Spleen (tissue), 13 donors: ENCODE measurements at places on chromosomes 7 and 10. TPM values are rescaled to one million over a fixed set of nuclear protein-coding genes. Genes with fewer than 3 reads are reported as not detected.

Gene SLC4A2
- 58.9 TPM for total RNA-seq

Gene TIAL1
- total RNA-seq: 112 TPM

Gene DHX32
- 23.8 TPM for total RNA-seq

Gene CCL26
- not detected for total RNA-seq

Gene CTAGE6
- 2.4 TPM for total RNA-seq

Gene LEP
- total RNA-seq: not detected

Gene OPN1SW
- total RNA-seq: not detected

Gene WEE2
- not detected for total RNA-seq

Gene IL6
- total RNA-seq: 3.7 TPM

Gene CDC14C
- total RNA-seq: not detected

Gene GPR85
- 9.1 TPM for total RNA-seq

DNA sequence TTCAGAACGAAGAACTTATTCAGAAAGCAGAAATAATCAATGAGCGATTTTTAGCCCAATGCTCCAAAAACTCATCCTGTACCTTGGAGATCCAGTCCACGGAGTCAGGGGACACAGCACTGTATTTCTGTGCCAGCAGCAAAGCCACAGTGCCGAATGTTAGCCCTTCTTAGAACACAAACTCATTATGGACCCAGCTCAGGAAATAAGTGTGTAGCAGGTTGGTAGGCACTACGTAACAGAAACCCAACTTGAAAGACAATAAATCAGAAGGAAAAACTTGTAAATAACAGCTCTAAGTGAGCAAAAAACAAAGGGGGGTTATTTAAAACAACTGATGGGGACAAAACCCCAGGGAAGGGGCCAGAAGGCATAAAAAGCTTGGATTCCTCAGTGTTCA is 112.0 kb upstream of the PRSS1 start:
- no peak for DNase-seq

- DNase-seq: no peak
These were observed 73.8 kb downstream of the IQUB start for GRCh38 chr7:123460616-123461015.

DNA sequence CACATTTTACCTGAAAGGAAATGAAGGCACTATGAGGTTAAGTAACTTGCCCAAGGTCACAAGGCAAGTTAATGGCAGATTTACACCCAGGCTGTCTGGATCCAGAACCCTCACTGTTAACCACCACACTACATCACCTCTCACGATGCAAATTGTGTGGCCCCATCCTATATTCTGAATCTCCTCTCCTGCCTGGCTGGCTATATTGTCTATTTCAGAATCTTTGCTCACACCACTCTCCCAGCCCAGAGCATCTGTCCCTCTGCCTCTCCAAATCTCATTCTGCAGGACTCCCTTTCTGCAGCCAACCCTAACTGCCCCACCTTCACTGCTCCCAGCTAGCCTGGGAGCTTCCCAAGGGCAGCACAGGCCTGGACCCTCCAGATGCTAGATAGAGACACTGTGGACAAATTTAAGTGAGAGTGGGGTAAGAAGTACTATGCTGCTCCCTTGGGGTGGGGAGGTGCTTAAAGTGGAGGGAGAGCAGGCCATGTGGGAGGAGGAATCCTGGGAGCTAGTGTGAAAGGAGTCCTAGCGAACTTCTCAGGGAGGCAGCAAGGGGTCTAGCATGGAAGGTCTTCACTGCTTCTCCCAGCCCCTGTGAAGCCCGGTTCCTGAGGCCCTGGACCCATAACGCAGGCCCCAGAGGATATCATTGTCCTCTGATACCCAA is 786 bp downstream of the CUEDC2 start:
- no peak for DNase-seq

GRCh38 chr7:111240371-111240770 is 149.4 kb downstream of the LRRN3 start:
- no peak for DNase-seq

DNA sequence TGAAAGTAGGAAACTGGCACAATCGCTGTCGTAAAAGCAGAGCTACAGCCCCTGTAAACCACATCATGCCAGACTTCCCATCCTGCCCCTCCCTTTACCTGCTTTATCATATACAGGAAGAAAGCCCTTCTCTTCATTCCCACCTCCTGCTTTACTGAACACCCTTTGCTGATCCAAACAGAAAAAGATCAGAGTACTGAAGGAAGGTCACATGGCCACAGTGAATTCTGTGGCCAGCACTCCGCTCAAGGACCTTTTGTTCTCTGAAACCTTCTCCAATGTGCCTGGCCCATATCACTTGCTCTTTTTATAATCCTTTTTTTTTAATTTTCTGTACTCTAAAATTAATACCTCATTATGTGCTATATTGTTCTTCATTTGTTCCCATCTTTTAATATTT is 108.8 kb upstream of the LRGUK start:
- no peak for DNase-seq

DNA sequence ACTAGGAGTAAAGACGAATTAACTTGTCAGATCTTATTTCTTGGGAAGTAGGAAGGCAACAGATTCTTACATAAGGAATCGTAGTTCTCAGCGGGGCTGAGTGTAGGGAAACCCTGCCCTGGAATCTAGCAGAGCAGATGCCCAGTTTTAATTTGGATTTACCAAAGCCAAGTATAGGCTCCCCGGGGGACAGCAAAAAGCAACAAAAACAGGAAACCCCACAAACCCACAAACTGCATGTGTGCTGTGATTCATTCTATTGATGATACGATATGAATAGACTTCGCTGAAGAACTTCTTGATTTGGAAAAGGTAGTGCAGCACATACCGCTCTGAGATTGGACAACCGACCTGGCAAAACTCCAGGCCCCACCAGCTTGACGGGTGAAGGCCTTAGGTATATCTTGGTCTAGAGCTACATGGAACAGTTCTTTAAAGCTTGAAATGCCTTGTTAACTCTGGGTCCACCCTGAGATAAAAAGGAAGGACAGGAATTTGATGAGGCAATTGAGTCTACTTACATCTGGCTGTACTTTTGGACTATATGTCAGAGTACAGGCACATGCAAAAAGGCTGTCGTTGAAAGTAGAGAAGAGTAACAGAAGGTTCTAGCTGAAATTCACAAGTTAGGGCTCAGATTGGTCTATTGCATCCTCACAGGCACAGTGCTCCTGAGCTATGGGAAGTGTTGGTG is 49.1 kb downstream of the STRA8 start:
- no peak for DNase-seq

- DNase-seq: no peak
These were observed 116.8 kb downstream of the CPED1 start for GRCh38 chr7:121105262-121105661.

GRCh38 chr7:22563032-22563501 is 63.1 kb upstream of the STEAP1B start:
- DNase-seq: no peak

GRCh38 chr10:23892296-23892695 is 316.6 kb upstream of the KIAA1217 start:
- no peak for DNase-seq

DNA sequence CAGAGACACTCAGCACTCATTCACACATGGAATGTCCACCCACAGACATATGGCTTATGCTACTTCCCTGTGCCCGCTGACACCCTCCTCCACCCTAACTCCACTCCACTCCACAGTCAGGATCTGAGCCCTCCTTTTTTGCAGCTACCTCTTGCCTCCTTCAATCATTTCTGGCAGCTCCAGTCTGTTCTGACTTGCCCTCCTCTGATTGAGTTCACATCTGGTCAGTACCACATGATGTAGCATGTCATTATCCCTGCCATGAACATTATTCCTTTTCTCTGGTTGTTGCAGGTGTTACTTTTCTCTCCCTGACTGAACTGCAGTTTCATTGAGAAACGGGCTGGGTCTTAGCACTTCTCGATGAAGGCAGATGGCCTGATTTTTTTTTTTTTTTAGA is 130.1 kb upstream of the EGR2 start:
- no peak for DNase-seq

DNA sequence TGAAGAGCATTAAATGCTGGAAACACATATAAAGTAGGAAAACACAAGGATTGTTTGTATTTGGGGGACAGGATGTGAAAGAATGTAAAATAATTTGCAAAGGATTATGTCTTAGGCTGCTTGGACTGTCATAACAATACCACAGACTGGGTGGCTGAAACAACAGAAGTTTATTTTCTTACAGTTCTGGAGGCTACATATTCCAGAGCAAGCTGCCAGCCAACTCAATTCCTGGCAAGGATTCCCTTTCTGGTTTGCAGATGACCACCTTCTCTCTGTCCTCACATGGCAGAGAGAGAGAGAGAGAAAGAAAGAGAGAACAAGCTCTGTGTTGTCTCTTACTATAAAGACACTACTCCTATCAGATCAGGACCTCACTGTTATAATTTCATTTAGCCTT is 8.8 kb upstream of the LAMB4 start:
- no peak for DNase-seq

DNA sequence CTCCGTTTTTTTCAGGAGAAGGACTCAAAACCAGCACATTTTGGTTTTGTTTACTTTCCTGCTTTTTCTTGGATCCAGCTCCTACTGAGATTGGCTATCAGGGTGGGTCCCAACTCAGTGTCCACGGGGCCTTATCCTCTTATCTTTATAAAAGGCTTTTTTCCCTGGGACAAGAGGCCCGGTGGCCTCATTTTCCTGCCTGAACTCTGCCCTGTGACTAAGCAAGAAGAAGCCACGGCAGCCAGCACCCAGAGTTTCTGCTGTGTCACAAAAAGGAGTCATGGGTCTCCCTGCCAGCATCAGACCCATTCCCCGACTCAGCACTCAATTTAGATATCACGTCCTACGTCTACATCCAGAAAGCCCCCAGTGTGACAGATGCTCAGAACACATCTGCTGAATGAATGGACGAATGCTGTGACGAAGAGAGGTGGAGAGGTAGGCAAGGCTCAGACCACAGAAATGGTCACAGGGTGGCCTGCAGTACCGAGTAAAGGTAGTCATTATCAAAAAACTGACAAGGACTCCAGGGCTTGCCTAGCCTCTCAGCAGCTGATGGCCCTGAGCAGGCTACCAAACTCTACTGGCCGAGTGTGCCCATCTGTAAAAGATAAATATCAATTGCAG is 16.7 kb downstream of the DLG5 start:
- no peak for DNase-seq

GRCh38 chr10:79399223-79399831 is 46.1 kb downstream of the ZCCHC24 start:
- peak; percentile 86 for DNase-seq

GRCh38 chr10:87058171-87058570 is 36.5 kb downstream of the GLUD1 start:
- DNase-seq: no peak

- no peak for DNase-seq
These were observed 98.6 kb upstream of the FGFR2 start for GRCh38 chr10:121696854-121697253.

DNA sequence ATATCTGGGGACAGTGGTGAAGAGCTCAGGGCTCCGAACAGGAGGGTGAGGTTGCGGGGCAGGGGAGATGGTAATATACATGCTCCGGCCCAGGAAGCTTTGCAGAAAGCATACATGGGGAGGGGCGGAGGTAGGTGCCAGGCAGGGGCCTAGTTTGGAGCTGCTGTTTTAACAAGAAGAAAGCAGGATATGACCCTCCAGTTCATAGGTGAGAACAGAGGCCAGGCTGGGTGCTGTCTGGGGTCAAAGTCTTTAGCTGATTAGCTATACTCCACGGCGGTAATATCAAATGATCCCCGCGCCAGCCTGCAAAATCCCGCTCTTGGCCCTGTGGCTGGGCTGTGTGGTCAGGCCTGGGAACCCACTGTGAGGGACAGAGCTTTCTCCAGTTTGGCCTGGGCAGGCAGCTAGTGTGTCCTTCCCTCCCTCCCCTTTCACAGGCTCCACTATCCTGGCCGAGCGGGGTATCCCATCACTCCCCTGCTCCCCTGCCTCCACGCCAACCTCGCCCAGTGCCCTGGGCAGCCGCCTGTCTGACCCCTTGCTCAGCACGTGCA is 95.6 kb downstream of the NEURL1 start:
- no peak for DNase-seq

- DNase-seq: no peak
These were observed 102.5 kb downstream of the C10orf105 start for GRCh38 chr10:71616817-71617654.

DNA sequence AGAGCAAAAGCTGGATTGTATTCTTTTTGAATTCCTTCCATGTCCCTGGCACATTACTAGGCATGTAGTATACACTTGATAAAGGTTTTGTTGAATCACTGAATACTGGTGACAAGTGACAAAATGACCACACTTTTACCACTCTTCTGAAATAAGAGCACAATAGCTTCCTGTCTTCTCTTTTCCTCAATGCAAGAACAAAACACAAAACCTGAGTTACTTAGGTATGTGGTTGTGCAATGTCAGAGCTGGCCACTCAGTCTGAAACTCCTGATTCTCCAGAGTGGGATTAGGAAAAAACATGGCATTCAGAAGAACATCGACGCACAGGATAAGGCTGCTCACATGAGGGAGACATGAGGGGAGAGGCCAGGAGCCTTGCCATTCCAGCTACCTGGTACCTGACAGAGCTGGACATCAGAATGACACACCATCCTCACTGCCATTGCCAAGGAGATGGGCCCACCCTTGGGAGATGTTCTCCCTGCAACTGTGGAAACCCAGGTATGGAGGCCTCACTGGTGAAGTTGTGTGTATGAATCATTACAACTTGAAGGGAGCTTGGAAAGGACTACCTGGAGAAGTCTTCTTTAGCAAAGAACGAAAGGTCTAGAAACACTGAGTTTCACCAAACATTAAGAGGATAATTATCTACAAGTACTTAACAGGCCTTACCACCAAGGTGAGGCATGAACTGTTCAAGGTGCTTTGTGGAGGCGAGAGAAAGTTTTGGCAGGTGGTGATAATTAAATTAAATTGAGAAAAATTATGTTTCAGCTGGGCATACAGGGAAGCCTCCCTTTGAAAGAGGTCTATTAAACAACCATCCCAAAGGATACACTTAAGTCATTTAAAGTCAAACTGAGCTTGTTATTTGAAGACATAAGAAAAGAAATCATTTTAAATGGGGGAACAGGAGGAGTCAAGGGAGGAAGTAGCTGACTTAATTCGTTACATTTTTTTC is 246.5 kb upstream of the AOAH start:
- no peak for DNase-seq

GRCh38 chr7:80908360-80908797 is 10.5 kb downstream of the SEMA3C start:
- DNase-seq: no peak

- DNase-seq: no peak
These were observed 18.9 kb downstream of the JMJD1C start for GRCh38 chr10:63446716-63447440.

DNA sequence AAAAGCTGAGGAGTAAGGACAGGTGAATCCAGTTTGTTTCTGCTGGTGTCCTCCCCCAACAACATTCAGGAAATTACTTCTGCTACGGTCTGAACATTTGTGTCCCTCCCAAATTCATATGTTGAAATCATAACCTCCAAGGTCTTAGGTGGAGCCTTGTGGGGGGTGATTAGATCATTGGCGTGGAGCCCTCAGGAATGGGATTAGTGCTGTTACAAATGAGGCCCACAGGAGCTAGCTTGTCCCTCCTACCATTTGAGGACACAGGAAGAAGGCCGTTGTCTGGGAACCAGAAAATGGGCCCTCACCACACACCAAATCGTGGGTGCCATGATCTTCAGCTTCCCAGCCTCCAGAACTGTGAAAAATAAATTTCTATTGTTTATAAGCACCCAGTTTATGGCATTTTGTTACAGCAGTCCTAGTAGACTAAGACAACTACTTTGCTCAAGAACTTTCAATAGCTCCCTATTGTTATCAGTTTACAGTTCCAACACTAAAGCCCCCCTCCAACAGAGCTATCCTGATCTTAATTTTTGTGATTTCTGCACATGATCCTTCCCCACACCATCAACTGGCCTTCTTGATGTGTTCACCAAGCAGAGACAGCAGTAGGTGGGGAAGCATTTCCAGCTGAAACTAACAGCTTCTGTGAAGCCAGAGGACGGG is 2.1 kb upstream of the LRMDA start:
- DNase-seq: no peak
